ENCODE measurements at places on chromosomes 4 and X.

DNA sequence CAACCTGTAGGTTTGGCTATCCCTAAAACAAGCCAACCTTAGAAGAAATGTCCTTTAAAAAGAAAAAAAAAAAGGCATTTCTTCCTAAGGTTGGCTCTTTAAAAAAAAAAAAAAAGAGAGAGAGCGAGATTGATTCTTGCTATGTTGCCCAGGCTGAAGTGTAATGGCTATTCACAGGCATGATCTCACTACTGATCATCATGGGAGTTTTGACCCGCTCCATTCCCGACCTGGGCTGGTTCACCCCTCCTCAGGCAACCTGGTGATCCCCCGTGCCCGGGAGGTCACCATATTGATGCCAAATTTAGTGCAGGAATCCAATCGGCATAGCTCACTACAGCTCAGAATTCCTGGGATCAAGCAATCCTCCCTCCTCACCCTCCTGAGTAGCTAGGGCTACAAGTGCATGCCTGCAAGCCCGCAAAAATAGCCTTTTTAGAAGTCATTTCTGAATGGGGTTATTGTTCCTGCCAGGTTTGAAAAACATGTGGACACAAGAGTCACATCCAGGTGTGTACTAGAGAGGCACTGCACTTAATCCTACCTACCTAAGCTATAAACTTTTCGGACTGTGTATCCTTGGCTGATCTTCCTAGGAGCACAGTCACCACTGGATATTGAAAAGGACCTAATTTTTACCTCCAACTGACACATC is 61.4 kb upstream of the ZCCHC13 start:
- no peak for DNase-seq

DNA sequence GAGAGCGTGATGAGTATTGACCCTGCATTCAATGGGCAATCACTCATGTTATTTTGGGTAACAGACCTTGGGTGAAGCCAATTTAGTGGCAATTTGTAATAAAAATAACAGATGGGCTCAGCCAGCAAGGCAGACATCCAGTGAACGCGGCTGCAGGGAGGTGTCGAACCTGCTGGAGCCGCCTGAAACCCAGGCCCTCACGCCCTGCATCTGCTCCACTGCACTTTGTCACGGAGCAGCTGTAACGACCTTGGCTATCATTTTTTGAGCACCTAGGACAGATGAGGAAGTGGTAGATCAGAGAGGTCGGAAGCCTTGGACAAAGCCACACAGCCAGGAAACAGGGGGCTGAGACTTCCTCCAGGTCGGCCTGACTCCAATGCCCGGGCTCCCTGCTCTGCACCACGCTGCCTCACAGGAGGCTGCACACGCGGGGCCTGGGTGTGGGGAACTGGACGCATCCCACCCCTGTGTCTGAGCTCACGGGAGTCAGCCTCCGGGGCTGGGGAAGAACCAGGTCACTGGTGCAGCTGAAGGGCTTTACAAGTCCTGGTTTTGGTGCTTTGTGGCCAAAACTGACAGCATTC is 19.4 kb downstream of the HMX1 start:
- DNase-seq = no peak

DNA sequence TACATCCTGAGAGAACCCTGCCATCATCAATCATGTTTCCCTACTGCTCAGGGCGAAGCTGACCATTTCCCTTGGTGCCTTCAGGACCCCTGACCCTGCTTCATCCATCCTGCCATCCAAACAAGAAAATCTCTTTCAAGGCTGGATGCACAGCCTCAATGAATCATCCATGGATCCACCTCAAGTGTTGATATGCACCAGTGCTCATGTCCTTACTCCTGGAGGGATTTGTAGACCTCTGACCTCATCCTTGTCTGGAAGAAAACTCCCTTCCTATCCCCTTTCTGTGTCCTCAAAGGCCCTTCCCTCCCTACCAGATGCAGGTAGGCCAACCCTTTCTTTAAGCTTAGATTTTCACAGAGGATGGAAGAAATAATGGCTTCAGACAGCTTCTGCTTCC is 24.6 kb downstream of the BEX3 start:
- no peak for DNase-seq

DNA sequence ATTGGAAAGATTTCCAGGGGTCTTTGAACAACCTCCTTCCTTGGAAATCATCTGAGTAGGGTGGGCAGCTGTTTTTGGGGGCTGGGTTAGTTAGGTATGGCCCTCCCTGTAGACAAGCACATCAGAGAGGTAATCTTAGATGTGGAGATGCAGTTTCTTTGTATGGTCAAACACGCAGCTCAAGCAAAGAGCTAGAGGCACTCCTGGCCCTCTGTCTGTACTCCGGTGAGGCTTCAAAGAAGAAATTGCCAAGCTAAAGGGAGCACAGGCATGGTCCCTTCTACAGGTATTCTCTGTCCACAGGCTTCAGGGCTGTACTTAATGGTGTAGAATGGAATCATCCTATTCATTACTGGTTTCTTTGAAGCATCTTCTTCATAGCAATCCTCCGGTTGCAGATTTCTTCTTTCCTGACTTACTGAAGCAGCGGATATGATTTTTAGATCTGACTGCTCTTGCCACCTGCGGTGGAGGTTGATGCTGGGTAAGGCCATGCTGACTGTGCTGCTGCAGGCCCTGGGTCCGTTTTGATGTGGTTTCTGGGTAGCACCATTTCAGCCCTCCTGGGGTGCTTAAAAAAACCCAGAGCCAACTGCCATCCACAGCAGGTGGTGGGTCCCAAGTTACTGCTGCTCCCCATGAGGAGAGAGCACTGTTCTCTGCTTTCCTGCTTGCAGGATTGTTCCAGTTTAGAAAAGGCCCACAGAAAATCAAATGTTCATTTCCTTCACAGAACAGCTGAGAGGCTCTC is 318.9 kb upstream of the GATB start:
- no peak for DNase-seq

GRCh38 chr4:128591482-128591881 is 218.0 kb upstream of the JADE1 start:
- no peak for DNase-seq

DNA sequence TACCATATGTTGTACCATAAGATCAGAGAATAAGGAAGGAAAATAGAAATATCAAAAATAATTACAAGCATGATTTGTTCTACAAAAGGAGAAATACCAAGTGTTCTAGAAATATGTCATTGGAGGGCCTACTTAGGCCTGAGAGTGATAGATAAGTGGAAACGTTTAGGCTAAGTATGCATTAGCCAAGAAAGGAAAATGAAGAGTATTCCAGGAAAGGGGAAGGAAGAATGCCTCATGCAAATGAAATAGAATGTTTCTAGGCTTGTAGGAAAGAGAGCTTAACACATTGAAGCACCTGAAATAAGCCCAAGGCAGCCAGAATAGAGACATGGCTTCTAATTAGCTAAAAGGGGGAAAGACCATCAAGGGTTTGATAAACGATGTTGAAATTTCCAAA is 595.7 kb upstream of the ATOH1 start:
- no peak for DNase-seq

Measured in HEK293T (cell line).